Head of caudate nucleus (tissue), 42 donors: ENCODE measurements at places on chromosomes 4 and X.

- no peak for DNase-seq
Observed at GRCh38 chr4:124910327-124910726, 197.8 kb upstream of the ANKRD50 start.

GRCh38 chr4:39729557-39729956 lies 31.6 kb downstream of the UBE2K start:
- no peak for DNase-seq

- DNase-seq = no peak
Observed at GRCh38 chr4:85615952-85616351, 141.0 kb downstream of the ARHGAP24 start.

GRCh38 chr4:44761306-44761705 lies 35.0 kb upstream of the GNPDA2 start:
- DNase-seq = no peak

GRCh38 chr4:20474119-20474518 lies 222.4 kb downstream of the SLIT2 start:
- no peak for DNase-seq
